ENCODE measurements at places on chromosomes 5 and 9.

- no peaks in the 10 kb centered on the region for H3K27me3 ChIP-seq
- H3K4me1 ChIP-seq = no peaks in the 10 kb centered on the region
- H3K27ac ChIP-seq = no peak overlapping the region
- DNase-seq = no peak
- H3K36me3 ChIP-seq = no peaks in the 10 kb centered on the region
- H3K4me3 ChIP-seq = no peak overlapping the region
Observed at GRCh38 chr9:7336356-7337065, 463.1 kb downstream of the DMAC1 start.

DNA sequence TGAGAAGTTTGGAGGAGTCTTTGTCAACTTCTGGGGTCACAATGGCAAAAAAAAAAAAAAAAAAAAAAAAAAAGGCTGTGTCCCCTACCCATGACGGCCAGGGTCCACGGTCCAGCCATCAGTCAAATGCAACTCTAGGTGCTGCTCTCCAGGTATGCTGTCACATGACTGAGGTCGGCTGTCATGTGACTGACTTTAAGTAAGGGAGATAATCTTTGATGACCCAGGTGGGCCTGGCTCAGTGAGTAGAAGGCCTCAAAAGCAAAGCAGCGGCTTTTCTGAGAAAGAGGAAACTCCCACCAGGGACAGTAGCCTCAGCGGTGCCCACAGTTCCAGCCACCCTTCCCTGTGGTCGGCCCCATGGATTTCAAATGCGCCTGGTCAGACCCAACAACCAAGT is 117.7 kb downstream of the ROR2 start:
- no peaks in the 10 kb centered on the region for H3K36me3 ChIP-seq
- no peak overlapping the region for H3K4me3 ChIP-seq
- H3K4me1 ChIP-seq = no peaks in the 10 kb centered on the region
- no peak overlapping the region for H3K27ac ChIP-seq
- no peak for DNase-seq

DNA sequence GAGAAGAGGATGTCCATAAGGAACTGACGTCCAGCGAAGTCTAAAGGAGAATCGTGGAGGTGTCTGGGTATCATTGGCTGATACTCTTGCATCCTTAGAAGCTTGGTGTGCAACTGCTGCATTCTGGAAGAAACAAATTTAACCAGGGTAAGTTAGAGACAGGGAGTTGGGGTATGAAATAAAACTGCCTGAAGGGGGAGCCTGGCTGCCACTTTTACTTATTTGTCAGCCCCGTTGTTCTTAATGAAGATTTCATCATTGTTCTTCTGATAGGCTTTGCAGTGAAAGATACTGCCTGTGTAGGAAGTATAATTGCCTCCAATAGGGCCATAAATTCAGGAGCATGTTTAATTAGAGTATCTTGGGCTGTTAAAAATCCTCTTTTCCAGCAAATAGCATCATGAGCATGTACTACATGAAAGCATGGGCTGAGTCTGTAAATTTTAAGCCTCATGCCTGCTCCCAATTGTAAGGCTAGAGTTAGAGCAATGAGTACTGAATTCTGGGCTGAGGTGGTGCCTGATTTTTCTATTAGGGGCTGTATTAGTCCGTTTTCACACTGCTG is 1264.5 kb upstream of the ACO1 start:
- H3K27me3 ChIP-seq = no peaks in the 10 kb centered on the region
- no peaks in the 10 kb centered on the region for H3K36me3 ChIP-seq
- no peak for DNase-seq
- no peak overlapping the region for H3K4me3 ChIP-seq
- H3K4me1 ChIP-seq = no peaks in the 10 kb centered on the region
- no peak overlapping the region for H3K27ac ChIP-seq

DNA sequence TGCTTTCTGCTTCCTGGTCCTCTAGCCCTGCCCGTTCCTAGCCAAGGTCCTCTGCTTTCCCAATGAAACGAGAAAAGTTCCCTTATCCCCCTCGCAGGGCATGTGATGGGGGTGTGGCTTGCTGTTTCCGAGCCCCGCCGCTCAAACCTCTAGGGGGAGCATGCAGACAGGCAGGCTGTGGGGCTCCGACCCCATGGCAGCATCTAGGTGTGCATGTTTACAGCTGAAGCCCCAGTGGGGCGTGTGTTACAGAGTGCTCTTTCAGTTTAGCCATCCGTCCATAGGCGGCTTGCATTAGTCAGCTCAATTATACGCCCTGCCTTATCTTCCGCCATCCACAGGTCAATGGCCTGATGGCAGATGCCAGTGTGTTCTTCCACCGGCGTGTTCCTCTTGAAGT is 48.3 kb upstream of the SPATA31E1 start:
- DNase-seq = no peak
- H3K4me3 ChIP-seq = no peak overlapping the region
- no peaks in the 10 kb centered on the region for H3K4me1 ChIP-seq

DNA sequence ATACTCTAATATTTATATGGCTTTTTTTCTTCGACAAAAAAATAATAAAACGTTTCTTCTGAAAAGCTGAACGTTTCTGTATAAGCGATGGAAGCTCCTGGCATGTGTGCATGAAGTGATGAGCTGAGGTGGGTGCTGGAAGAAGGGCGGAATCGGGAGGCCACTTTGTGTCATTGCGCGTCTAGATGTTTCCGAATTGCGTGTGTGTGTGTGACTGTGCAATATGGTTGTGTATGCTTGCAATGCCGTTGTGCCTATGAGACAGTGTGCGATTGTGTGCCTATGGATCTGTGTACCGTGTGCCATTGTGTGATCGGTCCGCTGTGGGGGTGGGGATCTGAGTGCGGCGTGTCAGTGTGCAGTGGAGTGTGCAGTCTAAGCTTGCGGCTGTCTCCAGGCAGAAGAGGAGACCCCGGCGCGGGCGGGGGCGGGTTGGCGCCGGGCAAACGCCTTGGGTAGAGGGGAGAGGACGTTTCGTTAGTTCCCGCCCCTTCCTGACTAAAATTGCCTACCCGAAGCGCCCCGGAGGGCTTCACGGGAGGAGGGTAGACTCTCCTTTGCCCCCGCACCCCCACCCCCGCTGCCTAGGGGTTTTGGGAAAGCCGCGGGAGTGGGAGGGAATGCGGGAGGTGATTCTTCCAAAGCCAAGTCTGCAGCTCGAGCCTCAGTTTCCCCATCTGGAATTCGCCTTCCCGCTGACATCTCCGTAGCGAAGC is 24.2 kb downstream of the PCDHGC5 start:
- no peaks in the 10 kb centered on the region for H3K36me3 ChIP-seq
- DNase-seq = no peak
- no peaks in the 10 kb centered on the region for H3K27me3 ChIP-seq
- peak overlapping the region; percentile 99 for H3K27ac ChIP-seq

GRCh38 chr5:36177715-36178523 is 26.0 kb downstream of the SKP2 start:
- H3K4me3 ChIP-seq = no peak overlapping the region
- H3K27me3 ChIP-seq = no peaks in the 10 kb centered on the region
- H3K36me3 ChIP-seq = peaks cover 54% of the 10 kb centered on the region

- no peak for DNase-seq
- H3K4me3 ChIP-seq = no peak overlapping the region
- H3K27ac ChIP-seq = no peak overlapping the region
- H3K4me1 ChIP-seq = no peaks in the 10 kb centered on the region
- no peaks in the 10 kb centered on the region for H3K27me3 ChIP-seq
- H3K36me3 ChIP-seq = no peaks in the 10 kb centered on the region
Observed at GRCh38 chr9:99352826-99353225, 130.7 kb downstream of the SEC61B start.

DNA sequence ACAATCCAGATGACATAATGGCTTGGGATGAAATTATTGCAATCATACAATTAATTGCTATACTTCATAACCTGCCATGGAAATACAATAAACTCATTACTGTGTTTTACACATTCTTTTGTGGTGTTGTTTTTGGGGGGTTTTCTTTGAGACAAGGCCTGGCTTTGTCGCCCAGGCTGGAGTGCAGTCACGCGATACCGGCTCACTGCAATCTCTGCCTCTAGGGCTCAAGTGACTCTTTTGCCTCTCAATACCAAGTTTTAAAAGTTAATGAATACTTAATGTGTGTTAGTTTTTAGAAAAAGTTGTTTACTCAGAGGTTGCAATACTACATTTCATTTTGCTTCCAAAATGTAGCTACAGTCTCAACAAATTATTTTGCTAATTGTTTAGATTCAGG is 598.4 kb downstream of the CHSY3 start:
- H3K27me3 ChIP-seq = no peaks in the 10 kb centered on the region
- no peak overlapping the region for H3K27ac ChIP-seq
- H3K36me3 ChIP-seq = no peaks in the 10 kb centered on the region
- DNase-seq = no peak

- H3K4me1 ChIP-seq = no peaks in the 10 kb centered on the region
- no peaks in the 10 kb centered on the region for H3K27me3 ChIP-seq
- H3K36me3 ChIP-seq = peaks cover 4% of the 10 kb centered on the region
- H3K4me3 ChIP-seq = no peak overlapping the region
Observed at GRCh38 chr5:39014561-39014960, 59.6 kb downstream of the RICTOR start.

DNA sequence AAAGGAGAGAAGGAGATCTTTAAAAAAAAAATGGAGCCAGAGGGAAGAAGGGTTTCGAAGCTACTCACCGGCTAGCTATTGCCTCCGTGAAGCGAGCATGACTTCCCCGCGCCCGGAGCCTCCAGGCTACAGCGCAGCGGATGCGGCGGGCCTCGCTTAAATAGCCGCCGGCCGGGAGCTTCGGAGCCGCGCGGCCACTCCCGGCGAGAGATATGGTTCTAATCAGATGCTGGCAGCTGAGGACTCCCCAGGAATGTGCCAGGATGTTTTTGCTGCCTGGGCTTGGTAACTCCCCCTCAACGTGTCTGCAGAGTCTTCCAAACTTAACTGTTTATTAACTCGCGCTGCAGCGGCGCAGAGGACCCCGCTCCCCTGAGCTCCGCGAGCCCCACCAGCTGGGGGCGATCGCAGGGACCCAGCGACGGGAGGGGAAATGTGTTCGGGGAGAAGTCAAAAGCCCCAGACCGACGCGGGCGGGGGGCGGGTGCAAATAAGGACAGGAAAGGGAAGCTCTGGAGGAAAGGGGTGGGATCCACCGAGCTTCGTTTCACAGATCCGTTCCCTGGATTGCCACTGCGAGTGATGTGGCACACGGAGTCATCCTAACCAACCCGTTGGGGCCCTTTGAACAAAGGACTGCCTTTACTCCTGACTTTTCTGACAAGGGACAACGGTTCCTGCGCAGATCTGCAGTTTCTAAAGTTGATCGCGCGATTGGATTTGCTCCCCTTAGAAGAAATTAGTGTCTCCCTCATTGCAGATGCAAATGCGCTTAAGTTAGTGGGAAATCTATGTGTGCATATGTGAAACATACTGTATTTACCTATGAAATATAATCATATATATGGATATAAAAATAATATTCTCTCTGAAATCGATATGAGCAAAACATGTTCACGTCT is at the start of gene DAB2:
TSS of gene DAB2 (minus strand) at position 245 of the 902 bp plus-strand sequence. CDS start 30,660 bp downstream, outside the sequence.
- H3K36me3 ChIP-seq = no peaks in the 10 kb centered on the region
- no peaks in the 10 kb centered on the region for H3K27me3 ChIP-seq
- DNase-seq = peak; percentile 92
- peak within 1 kb of the TSS; percentile 80 for H3K4me3 ChIP-seq
- peak within 1 kb of the TSS; percentile 77 for H3K27ac ChIP-seq
- peaks cover 27% of the 10 kb centered on the region for H3K4me1 ChIP-seq

DNA sequence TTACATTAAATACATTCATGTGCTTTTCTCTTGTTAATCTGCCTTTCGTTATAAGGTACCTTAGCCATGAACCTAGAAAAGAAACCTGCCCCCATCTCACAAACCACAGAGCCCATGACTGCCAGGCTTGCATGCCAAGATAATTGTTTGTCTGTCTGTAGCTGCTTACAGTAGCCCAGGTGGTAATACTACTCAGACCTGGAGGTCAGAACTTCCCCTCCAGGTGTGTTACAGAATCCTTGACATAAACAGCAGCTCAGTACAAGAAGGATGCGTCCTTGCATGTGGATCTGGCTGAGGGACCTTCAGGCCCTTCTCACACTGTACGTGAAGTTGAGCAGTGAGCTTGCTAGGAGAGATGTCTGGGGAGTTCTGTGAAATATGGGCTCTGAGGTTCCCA is 291.4 kb downstream of the CSNK1G3 start:
- H3K4me3 ChIP-seq = no peak overlapping the region
- no peaks in the 10 kb centered on the region for H3K27me3 ChIP-seq
- no peaks in the 10 kb centered on the region for H3K4me1 ChIP-seq
- no peak overlapping the region for H3K27ac ChIP-seq
- H3K36me3 ChIP-seq = no peaks in the 10 kb centered on the region
- no peak for DNase-seq

GRCh38 chr5:132747616-132748440 is 602 bp downstream of the CCNI2 start:
- DNase-seq = no peak
- H3K4me1 ChIP-seq = peaks cover 3% of the 10 kb centered on the region
- no peaks in the 10 kb centered on the region for H3K36me3 ChIP-seq
- H3K27ac ChIP-seq = peak overlapping the region; percentile 24

- no peak overlapping the region for H3K4me3 ChIP-seq
- H3K4me1 ChIP-seq = no peaks in the 10 kb centered on the region
- no peak for DNase-seq
- H3K27me3 ChIP-seq = no peaks in the 10 kb centered on the region
- H3K36me3 ChIP-seq = no peaks in the 10 kb centered on the region
- no peak overlapping the region for H3K27ac ChIP-seq
Observed at GRCh38 chr5:63960646-63961045, 1.6 kb downstream of the HTR1A start.

DNA sequence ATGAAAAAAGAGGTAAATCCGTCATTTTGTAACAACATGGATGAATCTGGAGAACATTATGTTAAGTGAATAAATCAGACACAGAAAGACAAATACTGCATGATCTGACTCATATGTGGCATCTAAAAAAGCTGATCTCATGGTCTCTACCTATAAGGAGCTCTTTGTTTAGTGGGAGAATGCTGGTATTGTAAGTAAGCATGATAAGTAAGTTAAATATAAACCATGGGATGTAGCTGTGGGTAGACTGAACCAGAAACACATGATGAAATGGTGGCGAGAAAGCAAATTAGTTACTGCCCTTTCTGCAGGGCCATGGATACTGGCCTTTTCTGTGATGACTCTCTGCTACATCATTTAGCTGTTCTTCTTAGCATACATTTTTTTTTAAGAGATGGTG is 66.4 kb upstream of the RUSC2 start:
- H3K36me3 ChIP-seq = no peaks in the 10 kb centered on the region
- no peaks in the 10 kb centered on the region for H3K27me3 ChIP-seq
- no peak for DNase-seq
- H3K4me3 ChIP-seq = no peak overlapping the region
